Hepatic stellate cell (primary cell): ENCODE measurements at places on chromosomes 6 and 20.
A peak's percentile ranks its signal among the peaks of the same experiment; 100 is the strongest.

DNA sequence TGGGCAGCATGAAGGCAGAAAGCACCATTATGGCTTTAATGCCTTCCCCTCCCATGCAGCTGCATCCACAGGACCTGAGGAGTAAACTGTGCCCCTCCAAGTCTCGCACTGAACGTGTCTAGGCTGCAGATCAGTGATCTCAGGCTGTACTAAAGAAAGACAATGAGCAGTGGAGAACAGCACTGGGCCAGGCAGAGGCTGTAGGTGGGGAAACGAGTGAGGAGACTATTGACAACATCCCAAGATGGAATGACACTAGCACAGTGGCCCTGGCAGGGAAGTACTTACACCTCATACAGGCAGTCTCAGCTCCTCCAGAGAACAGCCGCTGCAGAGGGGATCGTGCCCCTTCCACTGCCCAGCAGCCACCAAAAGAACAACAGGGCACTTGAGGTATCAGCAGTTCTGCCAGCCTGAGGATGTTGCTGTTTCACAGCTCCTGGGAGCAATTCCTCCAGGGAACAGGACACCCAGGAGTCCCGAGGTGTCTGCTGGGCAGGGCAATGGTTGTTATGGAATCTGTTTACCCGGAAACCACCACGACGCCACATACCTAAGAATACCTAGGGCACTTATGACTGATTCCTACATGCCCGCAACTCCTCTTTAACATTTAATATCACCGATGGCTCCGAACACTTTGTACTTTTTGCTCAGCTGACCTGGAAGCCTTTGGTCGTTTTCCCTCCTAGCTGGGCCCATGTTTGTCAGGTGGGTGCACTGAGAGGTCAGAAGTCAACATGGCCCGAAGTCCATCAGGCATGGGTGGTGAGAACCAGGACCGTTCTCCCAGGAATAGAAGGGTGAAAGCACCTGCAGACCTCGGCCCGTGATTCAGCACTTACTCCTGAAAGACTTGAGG is 79.1 kb downstream of the SLC22A23 start:
- DNase-seq = no peak

- no peak for DNase-seq
Measured at GRCh38 chr6:113558966-113559365, 298.2 kb upstream of the MARCKS start.

GRCh38 chr6:112594886-112595594 is 247.9 kb downstream of the RFPL4B start:
- DNase-seq = no peak

DNA sequence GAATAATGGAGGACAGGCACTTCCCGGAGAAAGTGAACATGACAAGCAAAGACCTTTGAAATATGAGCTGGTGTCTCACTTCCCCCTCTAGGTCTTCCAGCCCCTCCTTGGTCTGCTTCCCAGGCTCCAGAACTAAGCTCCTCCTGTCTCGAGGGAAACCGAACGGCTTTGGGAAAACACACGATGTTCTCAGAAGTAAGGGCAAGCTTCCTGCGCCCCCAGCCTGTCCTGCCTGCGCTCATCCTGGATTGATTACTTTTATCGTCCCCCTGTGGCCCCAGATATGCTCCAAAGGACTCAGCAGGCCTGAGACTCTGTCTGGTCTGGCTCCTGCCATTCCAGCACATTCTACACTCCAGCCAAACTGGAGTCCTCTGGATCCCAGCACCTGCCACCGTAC is 83.4 kb downstream of the ZNF217 start:
- DNase-seq = no peak

- DNase-seq = peak; percentile 73
Measured at GRCh38 chr6:45714741-45715507, 300.7 kb downstream of the CLIC5 start.

DNA sequence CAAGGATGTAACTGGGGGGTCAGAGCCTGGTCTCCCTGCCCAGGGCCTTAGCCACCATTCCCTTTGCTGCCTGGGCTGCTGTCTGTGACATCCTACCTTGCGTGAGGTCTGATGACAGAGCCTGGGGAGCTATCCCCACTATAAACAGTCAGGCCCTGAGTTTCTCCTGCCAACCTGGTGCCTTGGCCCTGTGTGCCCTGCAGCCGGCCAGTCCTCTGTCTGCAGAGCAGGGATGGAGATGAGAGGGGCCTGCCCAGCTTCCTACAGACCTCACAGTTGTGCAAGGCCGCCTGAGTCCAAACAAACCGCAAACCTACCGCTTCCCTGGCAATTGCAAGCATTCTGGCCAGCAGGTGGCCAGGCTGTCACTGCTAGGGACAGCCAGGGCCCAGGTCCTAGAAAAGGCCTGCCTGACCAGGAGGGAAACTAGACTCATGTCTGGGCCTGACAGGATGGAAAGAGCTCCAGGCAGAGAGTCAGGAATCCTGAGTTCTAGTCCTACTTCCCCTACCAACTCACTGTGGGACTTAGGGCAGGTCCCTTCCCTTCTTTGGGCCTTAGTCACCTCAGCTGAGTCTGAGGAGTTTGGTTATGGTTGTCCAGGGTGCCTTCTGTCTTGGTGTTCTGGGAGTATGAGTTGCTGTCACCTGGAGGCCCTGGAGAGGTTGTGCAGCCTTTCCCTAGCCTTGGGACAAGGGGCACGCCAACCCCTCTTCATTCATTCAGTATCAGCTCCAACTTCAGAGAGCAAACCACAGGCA is 86.2 kb downstream of the VEGFA start:
- peak; percentile 71 for DNase-seq

GRCh38 chr20:42313704-42314103 is 695.5 kb upstream of the CHD6 start:
- DNase-seq = no peak

GRCh38 chr6:2020909-2021308 is 224.5 kb downstream of the GMDS start:
- DNase-seq = no peak

DNA sequence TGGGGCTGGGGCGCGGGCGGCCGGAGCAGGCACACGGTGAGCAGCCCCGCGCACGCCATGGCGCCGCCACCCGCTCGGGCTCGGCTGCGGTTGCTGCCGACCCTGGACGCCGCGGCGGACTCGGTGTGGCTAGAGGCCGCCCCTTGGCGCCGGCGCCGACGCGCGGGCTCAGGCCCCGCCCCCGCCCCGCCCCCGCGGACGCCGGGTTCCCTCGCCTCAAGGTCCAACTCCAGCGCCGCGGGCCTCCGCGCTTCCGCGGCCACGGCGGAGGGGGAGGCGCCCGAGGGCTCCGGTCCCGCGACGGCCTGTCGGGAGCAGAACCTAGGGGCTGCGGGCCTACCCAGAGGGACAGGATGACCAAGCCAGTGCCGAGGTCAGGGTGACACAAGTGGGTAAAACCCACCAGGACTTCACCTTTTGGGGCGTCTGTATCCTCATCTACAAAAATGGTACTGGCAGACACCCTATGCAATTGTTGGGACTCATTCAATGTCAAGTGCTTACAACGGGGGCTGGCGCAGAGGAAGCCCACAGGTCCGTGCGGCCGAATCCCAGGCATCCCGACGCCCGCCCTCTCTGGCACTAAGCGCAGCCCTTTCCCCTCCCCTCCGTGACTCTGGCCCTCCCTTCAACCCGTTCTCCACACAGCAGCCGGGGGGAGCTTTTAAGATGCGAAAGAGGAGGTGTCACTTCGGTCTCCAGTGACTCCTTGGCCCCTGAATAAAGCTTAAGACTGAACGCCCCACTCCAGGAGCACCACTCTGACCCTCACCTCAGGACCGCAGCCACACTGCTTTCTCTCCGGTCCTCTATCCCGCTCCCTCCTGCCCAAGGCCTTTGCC is at the start of gene NECAB3:
TSS of gene NECAB3 (minus strand) at position 135 of the 842 bp plus-strand sequence. CDS start at position 59, 76 bp downstream.
- peak; percentile 88 for DNase-seq

GRCh38 chr6:37840143-37840939 is 20.8 kb downstream of the ZFAND3 start:
- DNase-seq = no peak

DNA sequence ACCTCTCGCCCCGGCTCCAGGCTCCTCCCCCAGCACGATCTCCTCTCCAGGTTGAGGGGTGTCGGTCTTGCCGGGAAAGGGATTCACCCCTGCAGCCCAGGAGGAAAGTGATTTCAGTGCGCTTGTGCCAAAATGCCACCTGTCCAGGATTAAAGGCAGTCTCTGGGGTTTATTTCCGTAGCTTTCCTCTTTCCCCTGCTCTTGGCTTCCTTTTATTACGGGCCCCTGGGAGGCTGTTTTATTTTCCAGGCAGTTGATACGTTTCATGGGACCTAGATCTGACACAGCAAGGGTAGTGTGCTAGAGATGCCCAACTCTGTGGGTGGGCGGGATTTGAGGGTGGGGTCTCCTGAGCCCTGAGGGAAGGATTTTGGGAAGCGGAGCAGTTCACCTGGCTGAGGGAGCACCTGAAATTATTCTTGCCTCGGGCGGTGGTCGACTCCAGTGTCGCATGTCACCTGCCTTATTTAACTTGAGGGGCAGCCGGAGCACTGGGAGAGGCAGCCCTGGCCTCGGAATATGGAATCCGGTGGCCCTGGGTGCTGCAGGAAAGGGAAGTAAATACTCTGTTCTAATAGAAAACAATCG is 9.5 kb upstream of the NKX2-2 start:
- DNase-seq = no peak

- DNase-seq = peak; percentile 100
Measured at GRCh38 chr20:45812157-45813005, at the start of gene UBE2C. TSS of gene UBE2C (plus strand) at chr20:45812644. CDS start at chr20:45812696, 52 bp downstream.

DNA sequence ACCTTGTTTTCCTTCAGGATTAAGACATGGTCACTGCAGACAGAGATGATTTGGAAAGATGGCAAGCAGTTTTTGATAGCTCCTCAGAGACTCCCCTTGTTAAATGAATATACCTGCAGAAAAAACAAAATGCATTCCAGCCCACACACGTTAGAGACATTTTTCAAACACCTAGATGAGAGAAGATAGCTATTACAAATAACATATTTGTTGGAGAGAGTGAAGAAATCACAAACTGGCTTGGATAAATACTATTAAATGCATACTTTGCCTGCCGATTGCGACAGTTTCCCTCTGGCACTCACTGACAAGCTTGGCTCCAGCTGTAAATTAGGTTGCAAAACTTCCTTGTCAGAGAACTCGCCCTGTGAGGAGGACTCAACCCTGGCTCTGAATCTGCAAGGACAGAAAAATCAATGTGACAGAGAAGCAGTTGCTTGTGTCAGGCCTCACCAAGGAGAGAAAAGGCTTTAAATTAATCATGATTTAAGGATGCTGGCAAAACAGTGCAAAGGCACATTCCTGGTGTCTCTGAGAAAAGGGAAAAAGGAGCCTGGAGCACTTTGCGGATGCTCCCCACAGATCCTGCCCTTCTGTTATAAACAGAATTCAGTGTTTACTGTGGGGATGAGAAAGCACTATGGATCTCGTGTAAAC is 423.7 kb upstream of the MARCKS start:
- DNase-seq = no peak

DNA sequence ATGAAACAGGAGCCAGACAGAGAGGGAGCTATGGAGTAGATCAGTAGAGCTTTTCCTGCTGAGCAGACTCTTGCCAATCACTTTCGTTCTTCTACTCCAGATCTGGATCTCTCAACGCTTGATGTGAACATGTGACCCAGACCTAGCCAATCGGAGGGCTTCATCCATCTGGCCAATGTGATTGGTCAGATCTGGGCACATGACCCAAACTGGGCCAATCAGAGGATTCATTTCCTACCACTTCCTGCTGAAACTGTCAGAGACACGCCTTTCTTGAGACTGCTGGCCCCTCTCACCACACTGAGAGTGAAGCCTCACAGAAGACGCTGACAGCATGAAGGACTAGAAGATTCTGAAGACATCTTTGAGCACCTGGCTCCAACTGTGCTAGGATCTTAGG is 44.2 kb upstream of the ZMYND8 start:
- no peak for DNase-seq
